Amygdala (tissue), 56 donors: ENCODE measurements at places on chromosomes 6 and 20.

- DNase-seq: no peak
Measured at GRCh38 chr6:158230967-158231550, 62.9 kb downstream of the GTF2H5 start.

DNA sequence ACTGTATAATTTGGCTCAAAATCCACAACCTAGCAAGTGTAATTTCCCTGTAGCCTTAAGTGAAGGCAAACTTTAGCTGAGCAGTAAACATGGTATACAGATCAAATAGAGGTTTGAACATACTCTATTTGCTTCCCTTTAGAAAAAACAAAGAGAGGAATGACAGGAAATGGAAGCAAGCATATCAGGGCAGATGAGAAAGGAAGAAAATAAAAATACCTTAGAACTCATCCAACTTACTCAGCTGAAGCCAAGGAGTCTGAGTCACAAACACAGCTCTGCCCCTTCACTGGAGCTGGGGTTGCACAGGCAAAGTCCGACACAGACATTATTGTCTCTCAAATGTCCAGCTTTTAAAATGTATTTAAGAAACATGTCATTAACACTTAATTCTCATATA is 379.9 kb upstream of the IRAK1BP1 start:
- no peak for DNase-seq

DNA sequence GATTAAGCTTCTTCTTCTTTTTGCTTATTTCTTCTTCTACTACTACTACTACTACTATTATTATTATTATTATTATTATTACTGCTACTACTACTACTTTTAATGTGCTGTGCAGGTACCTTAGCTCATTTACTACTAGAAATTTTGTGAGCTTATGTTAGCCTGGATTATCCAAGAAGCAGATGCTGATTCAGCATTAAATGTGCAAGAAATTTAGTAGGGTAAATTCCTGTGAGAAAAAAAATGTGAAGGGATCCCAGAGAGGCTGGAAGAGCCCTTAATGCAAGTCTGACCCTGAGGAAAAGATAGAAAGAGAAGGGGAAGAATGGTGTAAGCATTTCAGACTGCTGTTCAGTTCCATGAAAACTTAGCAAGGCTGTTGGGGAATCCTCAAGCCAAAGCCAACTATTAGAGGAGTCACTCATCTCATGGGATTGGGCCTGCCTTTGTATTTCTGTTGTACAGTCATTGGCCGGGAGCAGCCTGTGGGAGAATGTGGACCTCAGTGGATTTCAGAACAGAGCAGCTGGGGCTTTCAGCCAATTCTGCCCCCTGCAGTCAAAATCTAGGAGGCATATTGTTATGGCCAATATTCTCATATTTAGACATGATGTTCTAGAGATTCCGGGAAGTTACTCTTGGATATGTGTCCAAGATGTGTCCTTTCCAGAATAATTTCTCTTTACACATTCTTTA is 37.2 kb upstream of the TSPYL1 start:
- DNase-seq: no peak

GRCh38 chr6:150907383-150907782 is 41.9 kb downstream of the MTHFD1L start:
- peak; percentile 21 for DNase-seq

GRCh38 chr6:43268782-43269272 is 25.5 kb downstream of the TTBK1 start:
- DNase-seq: no peak

- no peak for DNase-seq
Measured at GRCh38 chr6:22833191-22833590, 263.8 kb downstream of the HDGFL1 start.

DNA sequence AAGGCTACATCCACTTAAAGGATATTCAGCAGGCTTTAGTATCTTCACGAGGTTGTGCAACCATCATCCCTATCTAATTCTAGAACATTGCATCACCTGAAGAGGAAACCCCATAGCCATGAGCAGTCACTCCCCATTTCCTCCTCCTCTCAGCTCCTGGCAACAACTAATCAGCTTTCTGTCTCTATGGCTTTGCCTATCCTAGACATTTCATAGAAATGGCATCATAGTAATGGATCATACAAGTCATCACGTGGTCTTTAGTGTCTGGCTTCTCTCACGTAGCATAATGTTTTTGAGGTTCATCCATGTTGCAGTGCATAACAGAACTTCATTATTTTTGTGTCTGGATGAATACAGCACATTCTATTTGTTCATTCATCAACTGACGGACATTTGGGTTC is 20.5 kb downstream of the SNAI1 start:
- no peak for DNase-seq

- no peak for DNase-seq
Measured at GRCh38 chr6:116201538-116201937, 52.3 kb downstream of the TSPYL4 start.

DNA sequence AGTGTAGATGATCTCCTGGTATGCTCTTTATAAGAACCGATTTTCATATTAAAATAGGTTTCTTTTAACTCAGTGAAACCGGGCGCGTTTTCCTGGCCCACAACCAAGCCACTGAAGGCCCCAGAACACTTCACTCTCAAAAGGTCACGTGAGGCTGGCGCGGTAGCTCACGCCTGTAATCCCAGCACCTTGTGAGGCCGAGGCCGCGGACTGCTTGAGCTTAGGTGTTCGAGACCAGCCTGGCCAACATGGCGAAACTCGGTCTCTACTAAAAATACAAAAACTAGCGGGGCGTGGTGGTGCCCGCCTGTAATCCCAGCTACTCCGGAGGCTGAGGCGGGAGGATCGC is 402 bp upstream of the TAF8 start:
- DNase-seq: no peak

- no peak for DNase-seq
Measured at GRCh38 chr20:41334443-41335421, 5.9 kb upstream of the LPIN3 start.

DNA sequence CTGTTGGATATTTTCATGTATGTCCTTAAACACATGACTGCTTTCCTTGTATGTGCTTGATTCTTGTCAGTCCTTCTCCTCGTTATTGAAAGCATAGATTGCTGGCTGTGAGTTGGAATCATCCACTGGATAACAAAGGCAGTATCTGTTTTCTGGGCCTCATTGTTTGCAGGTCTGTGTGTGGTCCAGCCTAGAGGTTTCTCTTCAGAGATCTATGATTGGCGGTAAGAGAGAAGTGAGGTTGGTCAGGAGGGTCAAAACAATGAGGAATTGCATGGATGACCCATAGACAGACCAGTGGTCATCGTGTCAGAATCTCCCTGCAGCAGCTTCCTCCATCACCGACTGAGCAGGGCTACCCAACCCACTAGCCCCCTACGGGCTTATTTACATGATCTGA is 915.0 kb downstream of the KIF16B start:
- DNase-seq: no peak

DNA sequence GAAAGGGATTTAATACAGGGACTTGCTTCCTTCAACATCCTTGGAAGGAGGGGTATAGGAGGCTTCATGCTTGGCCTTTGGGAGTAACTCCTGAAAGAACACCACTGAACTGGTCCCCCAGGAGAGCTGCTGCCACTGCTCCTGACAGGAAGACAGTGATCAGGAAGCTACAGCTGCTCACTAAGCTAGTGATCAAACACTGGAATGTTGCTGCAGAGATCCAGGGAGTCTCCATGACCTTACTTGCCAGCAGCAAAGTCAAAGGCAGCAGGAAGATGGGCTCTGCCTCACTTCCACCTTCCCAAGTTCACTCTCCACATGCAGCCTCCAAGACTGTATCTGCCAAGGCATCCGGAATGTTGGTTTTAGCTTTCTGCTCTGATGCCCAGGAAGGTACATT is 31.8 kb downstream of the PIM1 start:
- no peak for DNase-seq

- no peak for DNase-seq
Measured at GRCh38 chr6:116580198-116580597, 8.9 kb downstream of the RWDD1 start.

GRCh38 chr6:35893246-35893645 is 27.7 kb downstream of the SRPK1 start:
- no peak for DNase-seq

DNA sequence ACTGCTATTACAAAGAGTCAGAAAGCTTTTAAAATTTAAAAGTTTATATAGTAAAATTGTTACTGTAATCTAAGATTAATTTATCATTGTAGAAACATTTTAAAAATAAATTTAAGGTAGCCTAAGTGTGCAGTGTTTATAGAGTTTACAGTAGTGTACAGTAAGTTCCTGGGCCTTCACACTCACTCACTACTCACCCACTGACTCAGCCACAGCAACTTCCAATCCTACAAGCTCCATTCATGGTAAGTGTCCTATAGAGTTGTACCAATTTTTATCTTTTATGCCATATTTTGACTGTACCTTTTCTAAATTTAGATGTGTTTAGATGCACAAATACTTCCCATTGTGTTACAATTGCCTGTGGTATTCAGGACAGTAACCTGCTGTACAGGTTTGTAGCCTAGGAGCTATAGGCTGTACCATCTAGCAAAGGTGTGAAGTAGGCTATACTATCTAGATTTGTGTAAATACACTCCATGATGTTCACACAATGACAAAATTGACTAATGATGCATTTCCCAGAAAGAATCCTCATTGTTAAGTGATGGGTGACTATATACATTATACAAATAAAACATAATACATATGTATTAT is 10.2 kb upstream of the TMEM170B start:
- DNase-seq: no peak

GRCh38 chr6:10531942-10532341 is 10.8 kb downstream of the GCNT2 start:
- no peak for DNase-seq

- no peak for DNase-seq
Measured at GRCh38 chr6:13474360-13474759, 13.0 kb downstream of the GFOD1 start.

DNA sequence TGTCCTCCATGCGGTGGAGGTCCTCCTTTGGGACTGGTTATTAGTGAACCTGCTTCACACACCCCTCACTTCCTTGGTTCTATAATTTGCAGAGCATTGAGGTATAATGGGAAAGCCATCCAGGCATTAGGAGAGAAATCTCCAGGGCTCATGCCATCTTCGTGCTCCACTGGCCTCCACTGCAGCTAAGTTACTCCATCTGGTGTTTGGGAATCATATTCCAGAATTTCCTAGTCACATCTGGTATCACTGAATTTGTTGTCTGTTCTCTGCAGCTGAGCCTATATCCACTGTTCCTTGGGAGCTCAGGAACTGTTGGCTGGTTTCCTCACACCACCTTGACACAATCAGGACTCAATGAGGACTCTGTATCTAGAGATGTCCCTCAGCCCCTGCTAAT is 173.0 kb upstream of the TSHZ2 start:
- no peak for DNase-seq

DNA sequence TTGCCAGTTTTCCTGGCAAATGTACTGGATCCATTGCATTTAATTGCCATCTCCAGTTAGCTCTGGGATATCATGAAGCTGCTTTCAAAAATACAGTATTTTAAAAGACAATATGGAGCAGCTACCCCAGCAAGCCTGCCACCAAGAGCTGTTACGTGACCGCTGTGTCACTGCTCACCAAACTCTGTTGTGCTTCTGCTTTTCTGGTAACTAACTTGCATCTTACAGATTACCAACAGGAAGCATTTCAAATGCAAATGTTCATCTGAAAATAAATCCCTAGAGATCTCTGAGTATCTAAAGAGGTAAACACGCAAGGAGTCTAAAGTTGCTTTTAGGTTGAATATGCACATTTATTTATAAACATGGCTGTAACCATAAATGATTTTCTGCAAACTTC is 1008.3 kb downstream of the KIF16B start:
- no peak for DNase-seq

- no peak for DNase-seq
Measured at GRCh38 chr20:1035466-1035865, 33.4 kb upstream of the RSPO4 start.
